Adrenal gland (tissue), 19 donors: ENCODE measurements at places on chromosomes 1 and 21.

- H3K36me3 ChIP-seq: no peaks in the 10 kb centered on the region
- DNase-seq: no peak
- H3K4me3 ChIP-seq: no peak overlapping the region
- no peaks in the 10 kb centered on the region for H3K4me1 ChIP-seq
- no peak overlapping the region for H3K27ac ChIP-seq
- H3K27me3 ChIP-seq: no peaks in the 10 kb centered on the region
Measured at GRCh38 chr1:208577381-208577905, 333.3 kb upstream of the PLXNA2 start.

GRCh38 chr1:159756397-159756796 is 24.4 kb upstream of the DUSP23 start:
- H3K27ac ChIP-seq: no peak overlapping the region
- no peak for DNase-seq
- no peak overlapping the region for H3K4me3 ChIP-seq
- H3K36me3 ChIP-seq: no peaks in the 10 kb centered on the region

DNA sequence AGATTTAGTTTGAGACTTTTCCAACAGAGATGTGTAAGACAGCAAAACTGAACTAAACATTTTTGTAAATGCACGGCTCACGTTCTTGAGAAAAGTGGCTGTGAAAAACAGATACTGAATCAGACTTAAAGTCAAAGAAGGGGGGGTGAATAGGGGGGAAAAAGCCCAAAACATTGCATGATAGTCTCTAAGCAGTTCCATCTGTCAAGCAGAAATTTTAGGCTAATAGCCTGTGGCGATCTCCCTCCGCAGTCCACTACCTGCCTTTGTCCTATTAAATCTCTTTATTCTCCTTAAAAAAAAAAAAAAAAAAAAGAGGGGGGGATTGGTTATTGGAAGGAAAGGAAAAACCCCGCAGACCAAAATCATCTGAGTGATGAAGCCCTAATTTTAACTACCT is 217.6 kb upstream of the NFIA start:
- H3K4me1 ChIP-seq: no peaks in the 10 kb centered on the region
- no peak overlapping the region for H3K4me3 ChIP-seq
- no peaks in the 10 kb centered on the region for H3K36me3 ChIP-seq
- no peak overlapping the region for H3K27ac ChIP-seq
- H3K27me3 ChIP-seq: no peaks in the 10 kb centered on the region

- no peaks in the 10 kb centered on the region for H3K36me3 ChIP-seq
- no peaks in the 10 kb centered on the region for H3K27me3 ChIP-seq
- H3K27ac ChIP-seq: peak overlapping the region; percentile 64
- no peaks in the 10 kb centered on the region for H3K4me1 ChIP-seq
Measured at GRCh38 chr1:17587693-17588047, 48.2 kb downstream of the ARHGEF10L start.

- no peaks in the 10 kb centered on the region for H3K36me3 ChIP-seq
- H3K27me3 ChIP-seq: no peaks in the 10 kb centered on the region
- H3K27ac ChIP-seq: no peak overlapping the region
- DNase-seq: no peak
Measured at GRCh38 chr21:35171385-35171784, 122.3 kb upstream of the RUNX1 start.

GRCh38 chr1:45103534-45103933 is 91.5 kb downstream of the UROD start:
- H3K27me3 ChIP-seq: no peaks in the 10 kb centered on the region
- no peak overlapping the region for H3K4me3 ChIP-seq
- peaks cover 15% of the 10 kb centered on the region for H3K4me1 ChIP-seq

GRCh38 chr1:224632381-224632871 is 16.3 kb downstream of the CNIH3 start:
- no peaks in the 10 kb centered on the region for H3K27me3 ChIP-seq
- no peaks in the 10 kb centered on the region for H3K4me1 ChIP-seq

DNA sequence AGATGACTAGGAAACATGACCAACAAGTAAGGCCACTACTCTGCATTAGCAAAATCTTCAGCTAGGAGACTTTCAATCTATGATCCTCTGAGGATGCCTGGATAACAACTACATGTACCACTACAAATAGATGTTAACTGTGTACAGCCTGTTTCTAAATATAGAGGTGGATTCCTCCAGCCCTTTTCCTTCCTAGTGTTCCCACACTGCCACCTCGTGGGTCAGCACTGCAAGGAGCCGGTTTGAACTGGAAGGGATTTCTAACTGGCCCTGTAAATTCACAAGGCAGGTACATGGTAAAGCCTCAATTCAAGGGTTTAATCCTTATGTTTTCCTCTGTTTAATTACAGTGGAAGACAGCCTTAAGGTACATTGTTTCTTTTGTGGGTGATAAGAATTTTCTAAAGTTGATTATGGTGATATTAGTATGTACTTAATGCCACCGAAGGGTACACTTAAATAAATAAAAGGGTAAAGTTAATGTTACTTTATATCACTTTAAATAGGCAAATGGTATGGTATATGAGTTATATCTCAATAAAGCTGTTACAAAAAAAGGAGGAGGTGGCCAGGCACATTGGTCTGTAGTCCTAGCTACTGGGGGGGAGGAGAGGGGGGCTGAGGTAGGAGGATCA is 14.4 kb downstream of the SMYD3 start:
- H3K4me1 ChIP-seq: no peaks in the 10 kb centered on the region
- no peak overlapping the region for H3K27ac ChIP-seq
- no peaks in the 10 kb centered on the region for H3K27me3 ChIP-seq
- no peak overlapping the region for H3K4me3 ChIP-seq
